ENCODE measurements at places on chromosomes 1 and 21.

- no peak for DNase-seq
Observed at GRCh38 chr1:202159534-202160371, 649 bp downstream of the PTPN7 start.

GRCh38 chr1:161111117-161111516 is 6.7 kb downstream of the PFDN2 start:
- DNase-seq: no peak

- no peak for DNase-seq
Observed at GRCh38 chr1:55059302-55060132, 20.2 kb downstream of the PCSK9 start.

- no peak for DNase-seq
Observed at GRCh38 chr1:117580436-117580835, 25.4 kb upstream of the TENT5C start.

DNA sequence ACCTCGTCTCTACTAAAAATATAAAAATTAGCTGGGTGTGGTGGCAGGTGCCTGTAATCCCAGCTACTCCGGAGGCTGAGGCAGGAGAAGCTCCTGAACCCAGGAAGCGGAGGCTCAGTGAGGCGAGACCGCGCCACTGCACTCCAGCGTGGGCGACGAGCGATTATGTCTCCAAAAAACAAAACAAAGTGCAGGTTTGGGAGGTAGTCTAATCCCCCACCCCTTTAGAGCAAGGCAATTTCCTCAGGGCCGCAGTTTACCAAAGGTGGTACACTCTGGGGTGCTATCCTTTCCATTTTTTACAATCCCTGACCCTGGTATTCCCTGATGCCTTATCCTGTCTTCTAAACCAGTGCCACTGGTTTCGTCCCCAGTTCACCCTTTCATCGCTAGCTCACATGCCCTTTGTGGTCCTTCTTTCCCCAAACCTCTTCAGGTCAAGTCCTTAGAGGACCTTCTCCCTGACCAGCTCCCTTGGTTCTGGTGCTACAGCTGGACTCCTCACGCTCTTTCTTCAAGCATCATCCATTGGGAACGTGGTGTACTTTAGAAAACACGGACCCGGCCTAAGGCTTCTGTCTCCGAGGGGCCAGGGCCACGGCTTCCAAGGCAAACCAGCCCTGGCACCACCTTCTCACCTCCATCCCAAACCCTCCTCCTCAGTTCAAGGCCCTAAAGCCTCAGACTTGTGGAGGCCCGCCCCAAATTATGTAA is 873 bp downstream of the IFT25 start:
- no peak for DNase-seq

DNA sequence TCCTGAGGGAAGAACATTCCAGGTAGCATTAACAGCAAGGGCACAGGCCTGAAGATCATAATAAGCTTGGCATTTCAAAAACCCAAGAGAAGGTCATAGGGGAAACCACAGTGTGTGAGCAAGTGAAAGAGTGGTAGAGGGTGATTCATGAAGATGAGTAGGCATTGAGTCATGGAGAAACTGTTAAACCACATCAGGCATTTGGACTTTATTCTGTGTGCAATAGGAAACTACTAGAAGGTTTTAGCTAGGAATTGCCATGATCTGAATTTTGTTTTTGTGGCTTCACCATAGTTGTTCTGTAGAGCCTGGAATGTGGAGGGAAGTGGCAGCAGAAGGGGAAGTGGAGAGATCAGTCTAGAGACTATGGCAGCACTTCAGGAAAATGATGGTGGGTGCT is 359.0 kb upstream of the PTBP2 start:
- peak; percentile 94 for DNase-seq

DNA sequence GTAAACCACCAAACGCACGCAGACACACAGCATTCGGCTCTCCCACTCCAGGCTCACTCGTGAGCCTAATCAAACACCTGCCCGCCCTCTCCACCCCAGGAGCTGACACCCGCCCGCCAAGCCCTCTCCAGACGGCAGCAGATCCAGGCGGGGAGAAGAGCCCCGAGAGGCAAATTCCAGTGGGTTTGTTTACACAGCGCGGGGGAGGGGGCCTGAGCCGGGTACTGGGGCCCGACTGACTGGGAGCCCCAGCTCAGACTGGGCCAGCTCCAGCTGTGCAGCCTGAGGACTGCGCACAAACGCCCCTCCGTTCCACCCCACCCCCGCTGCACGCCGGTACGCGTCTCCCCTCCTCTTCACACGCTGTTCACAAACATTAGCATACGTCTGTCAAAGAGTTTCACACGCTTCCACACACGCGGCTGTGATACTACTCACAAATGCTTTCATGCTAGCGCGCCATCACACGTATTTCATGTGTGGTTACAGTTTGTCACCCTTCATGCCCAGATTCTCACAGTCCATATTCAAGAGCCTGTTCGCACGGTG is 1.0 kb upstream of the EFNA1 start:
- DNase-seq: peak; percentile 38

GRCh38 chr1:45679123-45679522 is 7.2 kb downstream of the GPBP1L1 start:
- no peak for DNase-seq

DNA sequence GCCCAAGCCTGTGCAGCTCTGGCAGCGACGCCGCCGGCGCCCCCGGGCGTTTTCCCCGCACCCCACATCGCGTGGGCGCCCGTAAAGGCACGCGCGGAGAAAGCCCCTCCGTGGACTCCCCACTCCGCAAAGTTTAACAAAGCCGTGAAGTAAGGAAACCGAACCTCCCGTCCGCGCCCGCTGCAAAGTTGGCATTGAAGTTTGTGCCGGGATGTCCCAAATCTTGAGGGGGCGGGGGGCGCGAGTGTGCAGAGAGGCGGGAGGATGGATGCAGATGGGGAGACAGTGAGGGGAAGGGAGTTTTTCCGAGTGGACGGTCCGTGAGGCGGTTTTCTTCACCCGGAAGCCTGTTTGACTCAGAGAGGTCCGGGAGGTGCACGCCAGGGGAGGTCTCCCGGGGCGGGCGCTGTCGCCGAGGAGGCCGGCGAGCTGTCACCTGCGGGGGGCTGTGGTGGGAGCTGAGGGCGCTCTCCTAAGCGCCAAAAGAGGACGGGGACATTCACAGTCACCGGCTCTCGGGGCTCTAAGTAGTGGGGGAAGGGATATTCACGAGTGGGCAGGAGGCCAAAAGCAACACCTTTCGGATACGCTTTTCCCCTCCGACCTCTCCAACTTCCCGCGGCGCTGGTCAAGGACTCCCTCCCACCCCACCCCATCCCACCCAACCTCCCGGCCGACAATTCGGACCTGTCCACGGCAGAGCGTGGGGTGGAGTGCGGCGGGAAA is 1.3 kb downstream of the WLS start:
- no peak for DNase-seq

GRCh38 chr1:78045926-78046778 is at the start of gene GIPC2:
GIPC2 (plus strand) TSS chr1:78045966; CDS start chr1:78046095, 129 bp downstream.
- DNase-seq: no peak

DNA sequence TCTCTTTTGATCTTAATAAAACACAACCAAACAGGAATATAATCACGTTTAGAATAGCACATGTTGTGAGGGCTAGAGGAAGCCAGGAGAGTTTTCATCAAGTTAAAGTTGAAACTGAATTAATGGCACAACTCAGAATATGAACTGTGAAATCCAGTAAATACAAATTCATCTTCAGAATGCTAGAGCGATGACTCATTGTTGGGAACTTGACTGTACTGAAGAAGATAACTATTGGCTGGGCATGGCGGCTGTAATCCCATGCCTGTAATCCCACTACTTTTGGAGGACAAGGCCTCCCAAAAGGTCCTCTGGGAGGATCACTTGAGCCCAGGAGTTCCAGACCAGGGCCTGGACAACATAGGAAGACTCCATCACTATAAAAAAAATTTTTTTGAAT is 8.8 kb downstream of the SYF2 start:
- no peak for DNase-seq

GRCh38 chr1:234515411-234515810 is 36.4 kb upstream of the TARBP1 start:
- DNase-seq: peak; percentile 27

- peak; percentile 6 for DNase-seq
Observed at GRCh38 chr1:86194491-86195034, 38.0 kb upstream of the COL24A1 start.

- DNase-seq: no peak
Observed at GRCh38 chr1:41496080-41497055, 11.9 kb upstream of the EDN2 start.

- no peak for DNase-seq
Observed at GRCh38 chr1:38153066-38153777, 106.6 kb upstream of the POU3F1 start.

DNA sequence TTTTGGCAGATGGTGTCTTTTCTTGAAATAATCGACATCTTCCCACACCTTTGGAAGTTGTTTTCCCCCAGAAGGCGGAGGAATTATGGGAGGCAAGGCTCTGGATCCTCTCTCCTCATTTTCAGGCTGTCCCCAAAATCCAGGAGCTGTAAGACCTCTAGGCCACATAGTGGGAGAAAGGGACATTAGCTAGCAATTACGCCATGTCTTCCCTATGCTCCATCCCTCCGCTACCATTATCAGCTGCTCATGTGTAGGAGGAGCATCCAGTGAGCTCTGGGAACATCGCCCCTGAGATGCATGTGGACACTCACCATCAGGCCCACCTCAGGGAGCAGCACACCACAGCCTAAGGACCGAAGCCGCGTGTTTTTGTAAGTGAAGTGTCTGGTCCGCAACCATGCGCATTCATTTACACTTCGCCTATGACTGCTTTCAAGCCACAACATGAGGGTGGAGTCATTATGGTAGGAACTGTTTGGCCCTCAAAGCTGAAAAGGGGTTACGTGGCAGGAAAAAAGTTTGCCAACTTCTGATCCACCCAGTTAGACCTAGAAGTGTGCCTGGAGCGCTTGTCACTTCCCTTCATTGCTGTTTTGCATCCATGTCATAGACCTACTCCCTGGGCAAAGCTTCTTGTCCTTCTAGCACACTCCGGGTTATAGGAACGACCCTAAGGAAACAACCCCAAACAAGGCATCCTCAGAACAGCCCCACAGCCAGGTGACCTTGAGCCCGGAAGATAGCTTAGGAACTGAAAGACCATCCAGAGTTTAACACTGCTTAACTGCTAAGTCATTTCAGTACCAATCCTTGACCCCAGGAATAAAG is 85.5 kb downstream of the C1orf94 start:
- no peak for DNase-seq

DNA sequence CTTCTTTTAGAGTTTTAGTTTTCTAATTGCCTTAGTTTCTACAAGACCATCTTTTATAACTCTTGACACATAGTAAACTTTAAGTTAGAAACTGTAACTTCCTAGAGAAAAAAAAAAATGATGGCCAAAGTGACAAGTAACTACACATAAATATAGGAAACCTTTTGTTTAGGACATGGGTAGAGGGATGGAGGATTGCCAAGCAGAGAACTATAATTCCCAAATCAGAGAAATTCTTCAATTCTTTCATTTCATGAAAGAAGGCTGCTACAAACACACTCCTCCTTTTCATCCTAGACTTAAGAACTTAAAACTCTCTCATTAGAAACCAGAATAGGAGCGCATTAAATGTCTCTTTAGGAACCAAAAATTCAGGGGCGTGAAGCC is 125.0 kb downstream of the PTPN14 start:
- no peak for DNase-seq

DNA sequence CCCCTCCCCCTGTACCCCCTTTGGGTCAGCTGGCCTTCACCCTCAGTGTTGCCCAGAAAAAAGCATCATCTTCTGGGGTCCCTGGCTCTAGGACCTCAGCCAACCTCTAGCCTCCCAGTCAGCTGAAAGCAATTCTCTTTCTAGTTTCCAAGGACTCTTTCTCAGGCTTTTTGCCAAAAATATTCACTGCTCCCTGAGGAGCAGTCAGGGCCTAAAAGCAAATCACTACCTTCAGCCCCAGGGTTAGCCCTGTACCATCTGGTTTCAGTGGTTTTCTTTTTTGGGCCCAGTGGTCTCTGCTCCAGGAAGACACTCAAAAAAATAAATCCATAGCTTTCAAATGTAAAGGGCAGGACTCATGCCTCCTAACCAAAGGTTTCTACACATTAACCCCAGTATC is 3.1 kb upstream of the LMOD1 start:
- no peak for DNase-seq

- DNase-seq: peak; percentile 46
Observed at GRCh38 chr1:10152709-10153284, 57.6 kb upstream of the KIF1B start.

GRCh38 chr1:232705815-232706575 is 76.1 kb upstream of the SIPA1L2 start:
- no peak for DNase-seq

GRCh38 chr1:204491655-204492054 is 3.0 kb downstream of the PIK3C2B start:
- no peak for DNase-seq

DNA sequence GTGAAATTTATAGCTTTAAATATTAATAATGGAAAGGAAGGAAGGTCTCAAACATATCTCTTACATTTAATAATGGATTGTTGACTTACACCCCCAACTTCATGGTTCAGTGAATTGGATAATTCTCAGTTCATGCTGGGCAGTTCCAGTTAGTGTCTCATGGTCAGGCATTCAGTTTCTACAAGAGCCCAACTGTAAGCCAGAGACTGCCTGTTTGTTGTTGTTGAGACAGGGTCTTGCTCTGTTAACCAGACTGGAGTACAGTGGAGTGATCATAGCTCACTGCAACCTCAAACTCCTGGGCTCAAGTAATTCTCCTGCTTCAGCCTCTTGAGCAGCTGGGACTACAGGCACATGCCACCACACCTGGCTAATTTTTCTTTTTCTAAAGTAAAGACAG is 5.0 kb upstream of the DMAP1 start:
- no peak for DNase-seq

DNA sequence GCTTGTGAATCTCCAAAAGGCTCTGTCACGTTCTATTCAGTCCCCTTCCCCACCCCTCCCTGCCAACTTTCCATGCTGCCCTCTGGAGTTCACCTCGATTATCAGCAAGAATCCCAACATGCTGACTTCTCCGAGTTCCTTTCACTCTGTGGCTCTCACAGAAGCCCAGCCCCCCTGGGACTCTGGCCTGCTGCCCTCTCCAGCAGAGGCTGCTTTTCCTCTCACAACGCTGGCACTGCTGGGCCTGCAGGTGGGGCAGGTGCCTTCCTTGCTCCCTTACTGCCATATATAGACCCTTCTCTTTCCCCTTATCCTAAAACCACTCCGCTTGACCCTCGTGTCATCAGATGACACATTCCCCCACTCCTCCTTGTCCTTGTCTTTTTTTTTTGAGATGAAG is 10.2 kb upstream of the RNF186 start:
- no peak for DNase-seq

DNA sequence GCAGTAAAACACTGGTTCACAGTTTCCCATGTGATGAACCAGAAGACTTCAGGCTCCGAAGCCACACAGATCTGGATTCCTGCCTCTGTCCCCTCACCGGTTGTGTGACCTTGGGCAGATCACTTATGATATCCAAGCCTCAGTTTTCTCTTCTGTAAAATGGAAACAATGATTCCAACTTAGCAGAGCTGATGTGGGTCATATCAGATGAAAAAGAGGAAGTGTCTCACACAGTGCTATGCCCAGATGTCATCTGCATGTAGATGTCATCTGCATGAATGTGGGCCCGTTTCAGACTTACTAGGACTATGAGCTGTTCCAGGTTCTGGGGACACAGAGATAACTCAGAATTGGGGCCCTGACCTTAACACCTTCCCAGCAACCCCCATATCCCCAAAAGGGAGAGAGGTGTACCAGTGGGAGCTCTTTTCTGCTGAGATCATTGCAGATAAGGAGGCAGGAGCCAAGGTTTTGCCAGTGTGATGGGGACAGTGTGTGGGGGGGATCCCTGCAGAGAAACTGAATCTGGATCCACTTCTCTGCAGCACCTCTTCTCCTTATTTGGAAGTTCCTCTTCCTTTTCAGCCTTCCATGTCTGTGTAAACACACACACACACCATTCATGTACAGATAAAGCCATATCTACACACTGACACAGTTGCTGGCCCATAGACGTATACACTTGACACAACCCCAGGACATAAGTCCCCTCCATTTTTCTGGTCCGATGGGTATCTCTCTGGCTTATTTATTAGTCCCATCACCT is 5.0 kb upstream of the ADGRB2 start:
- no peak for DNase-seq
